Left lung (tissue), 14 donors: ENCODE measurements at places on chromosomes 2 and 18. TPM values are rescaled to one million over a fixed set of nuclear protein-coding genes. Genes with fewer than 3 reads are reported as not detected.

Gene AGXT
- total RNA-seq, result not detected

Gene CMPK2
- 9.3 TPM for total RNA-seq

Gene CDH20
- not detected for total RNA-seq

Gene SPP2
- total RNA-seq, result not detected

Gene PSMD1
- total RNA-seq, result 118 TPM

Gene GPR155
- 3.6 TPM for total RNA-seq

Gene LYPD1
- 5.6 TPM for total RNA-seq

Gene DYNAP
- not detected for total RNA-seq

Gene CD8B2
- total RNA-seq, result 0.10 TPM

Gene EFEMP1
- total RNA-seq, result 346 TPM

Gene UPP2
- not detected for total RNA-seq

Gene NAB1
- 32.9 TPM for total RNA-seq

Gene KCNG2
- total RNA-seq, result 0.20 TPM

Gene LBX2
- 1.6 TPM for total RNA-seq

Gene TOGARAM2
- 1.5 TPM for total RNA-seq

Gene CRYGD
- not detected for total RNA-seq

Gene SLC8A1
- 39.7 TPM for total RNA-seq

Gene MYCN
- total RNA-seq, result 0.60 TPM

Gene PPP1R1C
- 11.8 TPM for total RNA-seq

Gene EIPR1
- 18.2 TPM for total RNA-seq

Gene CD302
- total RNA-seq, result 55.8 TPM

Gene ABCG8
- not detected for total RNA-seq

Gene SLC11A1
- total RNA-seq, result 194 TPM

Gene ANXA4
- 162 TPM for total RNA-seq

Gene GCG
- not detected for total RNA-seq

Gene DCDC2C
- total RNA-seq, result not detected

Gene SALL3
- not detected for total RNA-seq

Gene RTP5
- total RNA-seq, result 0.10 TPM
